ENCODE measurements at places on chromosomes 5 and 9.

DNA sequence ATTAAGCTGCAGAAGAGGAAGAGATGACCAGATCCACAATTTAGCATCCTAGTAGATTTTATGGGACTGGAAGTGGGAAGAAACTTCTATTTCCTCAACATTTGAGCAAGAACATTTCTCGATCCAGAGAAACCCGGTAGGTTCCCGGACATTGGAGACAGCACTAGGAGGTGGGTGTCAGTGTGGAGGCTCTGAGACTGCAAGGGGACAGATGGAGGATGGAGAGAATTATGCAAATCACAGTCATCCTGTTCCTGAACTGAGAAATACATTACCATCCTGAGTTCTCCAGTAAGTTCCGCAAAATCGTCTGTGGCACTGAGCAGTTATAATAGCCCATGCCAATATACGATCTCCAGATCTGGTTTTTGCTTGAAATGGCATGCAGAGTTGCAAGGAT lies 25.6 kb downstream of the GLDC start:
- DNase-seq: no peak

GRCh38 chr9:120366644-120367019 lies 213.3 kb downstream of the CDK5RAP2 start:
- peak; percentile 93 for DNase-seq

DNA sequence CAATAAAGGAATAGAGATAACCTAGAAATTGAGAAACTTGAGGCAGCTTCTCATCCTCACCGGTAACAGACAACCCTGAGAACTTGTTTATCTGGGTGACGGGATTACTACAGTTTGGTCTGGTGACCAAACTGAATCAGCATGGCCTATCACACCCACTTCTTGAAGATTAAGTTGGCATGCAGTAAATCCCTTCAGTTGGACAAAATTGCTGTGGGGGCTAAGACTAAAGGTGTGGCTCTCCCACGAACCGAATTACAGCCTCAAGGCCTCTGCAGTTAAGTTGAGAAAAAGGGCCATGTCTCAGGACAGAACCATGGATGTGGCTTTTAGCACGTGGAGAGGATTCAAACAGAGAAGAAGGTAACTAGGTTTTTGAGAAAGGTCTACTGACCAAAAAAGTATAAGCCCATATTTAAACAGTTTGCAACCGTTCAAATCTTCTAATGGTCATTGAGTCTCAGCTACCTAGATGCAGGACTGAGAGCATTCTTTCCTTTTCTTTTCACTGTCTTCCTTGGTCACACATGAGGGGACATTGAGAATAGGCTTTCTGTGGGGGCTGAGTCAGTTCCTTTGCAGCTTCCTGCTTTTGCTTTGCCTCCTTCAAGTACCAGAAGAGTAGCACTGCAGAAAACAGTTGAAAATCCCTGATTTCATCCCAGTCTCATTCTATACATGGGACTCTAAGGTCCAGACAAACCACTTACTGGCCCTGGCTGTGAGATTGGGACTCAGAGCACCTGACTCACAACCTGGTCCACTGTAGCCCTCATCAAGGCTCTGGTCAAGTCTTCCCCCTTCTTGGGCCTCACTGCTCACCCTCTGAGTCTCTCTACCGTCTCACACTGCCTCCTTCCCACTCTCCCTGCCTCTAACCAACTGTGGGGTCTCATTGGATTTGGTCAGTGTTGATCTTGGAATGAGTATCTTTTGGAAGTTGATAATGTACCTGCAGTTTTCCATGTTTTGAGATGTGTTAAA lies 30.9 kb downstream of the PDE6A start:
- no peak for DNase-seq

DNA sequence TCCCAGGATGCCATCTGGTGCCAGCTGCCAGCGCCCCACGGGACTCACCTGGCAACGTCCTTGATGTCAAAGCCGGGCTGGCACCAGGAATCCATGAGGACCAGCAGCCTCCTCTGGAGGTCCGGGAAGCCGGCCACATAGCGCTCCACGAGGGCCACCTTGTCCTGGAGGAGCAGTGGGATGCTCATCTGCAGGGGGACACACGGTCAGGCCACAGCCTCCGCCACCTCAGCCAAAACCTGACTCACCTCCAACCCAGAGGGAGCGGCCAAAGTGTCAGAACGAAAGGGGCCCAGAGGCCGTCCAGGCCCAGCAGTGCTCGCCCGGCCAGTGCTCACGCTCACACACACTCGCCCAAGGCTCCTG lies 56.5 kb downstream of the EXD3 start:
- DNase-seq: no peak

All from fibroblast of the aortic adventitia (primary cell).